ENCODE measurements at places on chromosomes 2 and 18.
A peak's percentile ranks its signal among the peaks of the same experiment; 100 is the strongest.

- DNase-seq, result peak; percentile 51
Observed at GRCh38 chr2:186570604-186571003, 19.3 kb upstream of the ITGAV start.

DNA sequence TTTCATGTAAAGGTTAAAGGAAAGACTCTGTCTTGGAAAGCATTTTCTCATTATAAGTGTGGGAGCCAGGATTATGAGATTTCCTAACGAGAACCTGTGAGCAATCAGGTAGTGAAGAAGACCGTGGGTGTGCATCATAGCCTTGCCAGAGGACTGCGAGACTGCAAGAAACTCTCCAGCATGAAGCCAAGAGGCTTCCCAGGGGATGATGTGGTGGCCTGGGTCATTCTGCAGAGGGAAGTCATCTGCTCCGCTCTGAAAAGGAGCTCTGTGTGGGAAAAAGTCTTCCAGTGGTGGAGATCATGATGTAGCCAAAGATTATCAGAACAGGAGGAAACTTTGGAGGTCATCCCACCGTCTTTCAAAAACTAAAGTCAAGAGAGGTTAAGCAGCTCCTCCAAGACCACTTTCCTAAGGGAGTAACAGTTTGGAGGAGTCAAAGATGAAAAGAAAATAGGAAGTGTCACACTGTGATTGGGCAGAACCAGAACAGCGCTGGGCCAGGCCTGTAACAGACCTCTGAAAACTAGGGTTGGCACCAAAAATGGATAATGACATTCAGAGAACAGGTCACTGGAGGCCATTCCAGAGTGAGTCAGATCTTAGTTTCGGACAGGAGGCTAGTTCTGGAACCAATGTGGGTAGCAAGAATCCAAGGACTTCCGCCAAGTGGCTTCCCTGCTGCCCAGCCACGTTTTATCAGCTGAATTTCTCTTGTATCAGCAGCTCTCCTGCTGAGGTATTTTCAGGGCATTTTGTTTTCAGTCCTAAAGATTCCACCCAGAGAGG is 113.0 kb downstream of the LRATD1 start:
- no peak for DNase-seq

GRCh38 chr2:12469141-12469561 is 247.6 kb upstream of the TRIB2 start:
- peak; percentile 94 for DNase-seq

- DNase-seq, result peak; percentile 78
Observed at GRCh38 chr2:27191070-27191829, 20.6 kb upstream of the ATRAID start.

DNA sequence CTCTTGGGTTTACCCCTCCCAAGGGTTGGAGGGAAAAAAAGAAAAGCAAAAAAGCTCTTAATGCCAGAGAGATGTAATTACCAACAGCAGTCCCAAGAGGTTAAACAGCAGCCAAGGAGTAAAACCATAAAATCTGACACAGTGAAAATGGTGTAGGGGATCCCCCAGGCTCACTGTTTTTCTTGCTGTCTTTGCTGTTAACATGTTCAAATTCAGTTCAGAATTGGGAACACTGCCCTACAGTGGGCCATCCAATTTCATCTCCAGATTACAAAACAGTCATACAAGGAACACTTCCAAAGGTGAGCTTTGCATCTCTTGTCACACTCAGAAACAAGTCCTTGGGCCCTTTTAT is 54.5 kb downstream of the PLEKHM3 start:
- DNase-seq, result peak; percentile 3

DNA sequence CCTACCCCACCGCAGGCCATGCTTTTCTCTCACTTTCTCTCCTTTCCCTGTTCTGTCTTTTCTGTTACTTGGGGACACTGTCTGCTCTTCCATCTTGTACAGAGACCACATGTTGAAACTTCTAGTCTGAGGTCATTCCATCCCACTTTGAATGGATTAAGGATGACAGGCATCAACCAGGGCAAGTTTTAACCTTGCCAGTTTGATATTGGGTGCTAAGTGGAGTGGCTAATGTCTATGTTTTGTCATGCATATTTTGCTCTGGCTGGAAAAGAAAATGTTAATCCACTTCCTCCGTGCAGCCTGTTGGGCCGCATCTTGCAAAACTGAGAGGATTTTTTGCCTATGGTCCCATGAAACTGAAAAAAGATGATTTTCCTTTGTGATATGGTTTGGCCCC is 205.5 kb upstream of the SESTD1 start:
- no peak for DNase-seq

DNA sequence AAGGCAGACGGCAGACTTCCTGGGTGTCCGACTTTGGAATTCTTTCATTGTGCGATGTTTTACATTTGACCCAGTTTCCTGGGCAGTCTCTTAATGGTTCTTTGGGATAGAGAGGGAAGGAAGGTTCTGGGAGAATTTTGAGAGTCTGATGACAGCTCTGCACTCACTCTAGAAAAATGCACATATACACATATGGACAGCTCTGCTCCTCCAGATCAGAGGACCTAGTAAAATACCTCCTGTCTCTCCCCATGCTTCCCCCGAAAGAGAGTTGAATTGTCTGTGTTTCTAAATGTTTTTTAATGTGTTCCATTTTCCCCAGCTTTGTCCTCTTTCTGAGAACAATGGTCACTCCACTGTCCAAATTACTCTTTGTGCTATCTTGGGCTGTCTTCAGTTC is 102.0 kb upstream of the CXCR4 start:
- DNase-seq, result no peak

DNA sequence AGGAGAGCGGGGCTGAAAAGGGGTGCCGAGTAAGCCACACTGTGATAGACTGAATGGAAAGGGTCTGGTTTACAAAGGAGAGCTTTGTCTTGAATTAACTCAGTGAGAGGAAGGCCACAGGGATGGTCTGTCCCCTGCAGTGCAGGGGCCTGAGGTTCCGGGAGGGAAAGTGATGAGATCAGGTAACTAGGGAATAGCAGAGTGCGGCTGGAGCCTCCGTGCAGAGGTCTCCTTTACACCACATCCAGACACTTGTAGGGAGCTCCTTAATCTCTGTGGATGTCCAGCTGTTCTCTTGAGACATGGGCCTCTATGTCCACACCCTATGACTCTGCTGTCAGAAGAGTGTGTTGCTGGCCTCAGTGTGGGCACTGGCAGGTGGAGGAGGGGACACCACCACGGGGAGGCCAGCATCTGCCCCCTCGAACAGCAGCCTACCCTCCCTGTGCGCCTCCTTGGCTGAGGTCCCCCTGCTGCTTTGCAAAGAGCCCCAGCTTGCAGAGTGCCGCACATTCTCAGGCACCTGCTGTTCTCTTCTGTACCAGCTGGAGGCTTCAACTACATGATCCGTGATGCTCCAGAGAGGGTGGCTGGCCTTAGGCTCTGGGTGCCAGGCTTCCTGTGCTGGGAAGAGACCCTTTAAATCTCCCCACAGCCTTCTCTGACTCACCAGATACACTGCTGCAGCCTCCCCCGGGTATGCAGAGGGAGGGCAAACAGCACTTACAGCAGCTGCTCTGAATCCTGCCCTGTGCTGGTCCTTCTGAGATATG is 25.9 kb downstream of the ENOSF1 start:
- DNase-seq, result no peak

GRCh38 chr2:142605421-142605820 is 272.0 kb upstream of the KYNU start:
- DNase-seq, result no peak

DNA sequence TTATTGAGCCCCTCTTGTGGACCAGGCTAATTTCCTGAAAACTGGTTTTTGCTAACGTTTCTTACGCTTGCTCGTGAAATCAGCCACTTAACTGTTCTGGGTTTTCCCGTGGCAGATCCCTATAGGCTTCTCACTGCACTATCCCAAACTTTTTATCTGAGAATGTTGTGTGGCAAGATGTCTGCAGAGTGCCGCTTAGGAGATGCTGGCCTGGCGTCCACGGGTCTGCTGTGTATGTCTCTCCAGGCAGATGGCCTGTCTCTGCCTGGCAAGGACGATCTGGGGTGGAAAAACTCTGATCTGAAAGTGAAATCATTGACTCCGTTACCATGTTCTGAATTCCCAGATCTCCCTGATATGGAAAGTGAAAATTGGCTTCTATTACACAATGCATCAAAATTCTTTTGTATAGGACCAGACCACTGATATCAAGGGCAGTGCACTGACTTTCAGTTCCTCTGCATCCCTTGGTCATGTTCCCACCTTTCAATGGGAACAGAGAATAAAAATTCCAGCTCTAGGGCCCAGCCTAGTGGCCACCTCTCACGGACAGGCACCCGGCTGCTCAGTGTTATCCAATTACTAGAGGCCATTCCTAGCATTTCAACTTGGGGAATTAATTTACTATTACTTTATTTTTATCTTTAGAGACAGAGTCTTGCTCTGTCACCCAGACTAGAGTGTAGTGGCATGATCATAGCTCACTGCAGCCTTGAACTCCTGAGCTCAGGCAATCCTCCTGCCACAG is 154.6 kb downstream of the ACOXL start:
- DNase-seq, result no peak

DNA sequence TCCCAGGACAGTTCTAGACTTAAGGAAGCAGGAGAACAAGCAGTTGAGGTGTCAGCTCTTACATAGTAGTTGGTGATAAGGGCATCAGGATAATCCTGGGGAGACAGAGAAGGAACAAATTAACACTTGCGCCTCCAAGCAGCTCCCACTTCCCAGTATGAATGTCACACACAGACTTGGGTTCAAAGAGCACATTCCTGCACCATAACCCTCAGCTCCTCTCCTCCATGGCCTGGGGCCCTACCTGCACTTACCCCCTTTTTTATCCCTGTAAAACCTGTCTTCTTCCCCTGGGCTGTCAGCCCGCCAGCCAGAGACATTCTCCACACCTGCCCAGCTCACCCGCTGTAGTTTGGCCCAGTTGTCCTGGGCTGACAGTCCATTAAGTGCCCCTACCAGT is 3.9 kb upstream of the UCN start:
- DNase-seq, result no peak

DNA sequence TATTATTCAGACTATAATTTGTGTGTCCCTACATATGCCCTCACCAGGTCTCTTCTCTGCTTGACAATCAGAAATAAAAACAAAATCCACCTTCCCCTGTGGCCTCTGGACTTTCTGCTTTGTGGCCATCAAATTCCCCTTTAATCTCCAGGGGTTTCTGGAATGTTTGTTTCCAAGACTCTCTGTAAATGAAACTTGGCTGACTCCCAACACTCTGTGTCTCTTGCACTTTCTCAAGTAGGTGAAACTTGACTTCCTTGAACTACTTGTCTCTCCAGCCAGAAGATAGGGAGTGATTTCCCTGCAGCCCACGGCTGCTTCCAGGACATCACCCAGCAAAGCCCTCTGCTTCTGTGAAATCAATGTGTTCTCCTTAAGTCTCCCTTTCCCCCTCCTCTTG is 54.1 kb upstream of the AQP4 start:
- peak; percentile 15 for DNase-seq

- DNase-seq, result peak; percentile 51
Observed at GRCh38 chr2:43877782-43878464, 39.2 kb downstream of the ABCG8 start.

- DNase-seq, result no peak
Observed at GRCh38 chr2:75261923-75262322, 62.6 kb upstream of the TACR1 start.

GRCh38 chr2:218285604-218286003 is 6.7 kb downstream of the TMBIM1 start:
- no peak for DNase-seq

- peak; percentile 71 for DNase-seq
Observed at GRCh38 chr2:181465676-181466375, 8.6 kb downstream of the ITGA4 start.

DNA sequence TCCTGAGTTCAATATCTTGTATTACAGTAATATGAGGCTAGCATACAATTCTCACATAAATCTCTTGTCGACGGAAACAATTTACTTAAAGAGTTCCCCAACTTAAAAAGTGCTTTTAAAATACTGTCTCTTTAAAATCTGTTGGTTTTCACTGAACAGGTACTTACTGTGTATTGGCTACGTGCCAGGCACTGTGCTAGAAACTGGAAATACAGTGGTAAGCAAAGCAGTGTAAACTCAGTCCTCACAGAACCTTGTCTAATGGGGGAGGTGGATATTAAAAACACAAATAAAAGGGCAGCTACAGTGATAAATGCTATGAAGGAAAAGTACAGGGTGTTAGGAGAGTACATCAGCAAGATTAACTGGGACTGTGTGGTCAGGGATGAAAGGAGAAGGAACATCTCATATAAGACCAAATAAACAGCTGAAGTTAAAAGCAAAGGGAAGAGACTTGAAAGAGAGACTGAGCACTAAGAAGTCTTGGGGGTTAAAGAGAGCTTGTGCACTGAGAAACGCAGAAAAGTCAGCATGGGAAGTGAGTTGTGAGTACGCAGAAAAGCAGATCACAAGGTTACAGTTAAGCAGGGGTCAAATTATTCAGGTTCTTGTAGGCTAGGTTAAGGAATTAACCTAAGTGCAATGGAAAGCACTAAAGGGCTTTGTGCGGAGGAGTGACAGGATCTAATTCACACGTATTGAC is 52.5 kb downstream of the USP40 start:
- DNase-seq, result no peak

GRCh38 chr2:2572393-2573204 is 241.5 kb upstream of the MYT1L start:
- no peak for DNase-seq

- DNase-seq, result no peak
Observed at GRCh38 chr2:48674933-48675332, 57.3 kb downstream of the GTF2A1L start.

DNA sequence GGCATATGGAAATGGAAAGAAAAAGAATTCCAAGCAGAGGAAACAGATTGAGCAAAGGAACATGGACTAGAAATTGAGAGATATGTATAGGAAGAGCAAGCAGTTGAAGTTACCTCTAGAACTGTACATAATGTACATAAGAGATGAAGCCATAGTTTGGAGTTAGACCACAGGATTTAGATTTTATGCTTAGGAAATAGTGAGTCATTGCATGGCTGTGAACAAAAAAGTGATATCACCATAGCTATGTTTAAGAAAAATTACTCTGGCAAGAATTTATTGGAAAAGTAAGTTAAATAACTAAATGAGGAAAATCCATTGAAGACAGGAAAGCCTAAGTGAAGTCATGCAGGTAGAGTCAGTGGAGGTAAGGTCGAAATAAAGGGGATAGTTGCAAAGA is 99.4 kb upstream of the GALNT5 start:
- peak; percentile 47 for DNase-seq

DNA sequence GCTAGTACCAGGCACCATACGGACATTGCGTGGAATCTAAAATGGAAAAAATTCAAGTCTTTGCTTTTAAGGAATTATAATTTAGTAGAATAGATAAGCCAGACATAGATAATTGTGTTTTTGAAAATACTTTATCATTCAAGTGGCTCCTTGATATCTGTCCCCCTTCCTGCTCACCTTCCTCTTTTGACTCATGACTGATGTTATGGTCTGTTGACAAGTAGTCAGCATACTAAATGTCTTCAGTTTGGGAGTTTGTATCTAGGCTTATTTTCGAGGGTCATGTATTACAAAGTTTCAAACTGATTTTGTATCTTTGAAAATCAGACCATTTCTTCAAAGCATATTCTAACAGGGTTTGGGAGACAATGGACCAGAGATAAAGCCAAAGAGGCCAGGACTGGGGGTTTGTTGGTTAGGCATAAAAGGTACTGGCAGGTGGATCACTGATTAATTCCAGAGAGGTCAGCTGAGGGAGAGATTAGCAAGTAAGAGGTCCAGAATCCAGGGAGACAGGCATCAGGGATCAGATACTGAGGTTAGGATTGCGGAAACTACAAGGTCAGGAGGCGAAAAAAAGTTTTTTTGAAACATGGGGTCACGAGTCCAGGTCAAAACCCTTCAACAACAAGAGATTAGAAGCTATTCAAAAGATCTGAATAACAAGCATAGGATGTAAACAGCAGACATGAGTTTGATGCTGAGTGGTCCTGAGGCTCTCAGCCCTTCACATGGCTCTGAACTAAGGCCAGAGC is 31.5 kb upstream of the KLHL14 start:
- no peak for DNase-seq

- no peak for DNase-seq
Observed at GRCh38 chr2:203819434-203820133, 48.0 kb upstream of the CTLA4 start.
